ENCODE measurements at places on chromosomes 1 and 21.
A peak's percentile ranks its signal among the peaks of the same experiment; 100 is the strongest.

- DNase-seq: peak; percentile 34
These were observed 88.8 kb upstream of the ETS2 start for GRCh38 chr21:38716942-38717341.

- no peak for DNase-seq
These were observed 40.4 kb downstream of the ATP6V1G3 start for GRCh38 chr1:198500096-198500495.

DNA sequence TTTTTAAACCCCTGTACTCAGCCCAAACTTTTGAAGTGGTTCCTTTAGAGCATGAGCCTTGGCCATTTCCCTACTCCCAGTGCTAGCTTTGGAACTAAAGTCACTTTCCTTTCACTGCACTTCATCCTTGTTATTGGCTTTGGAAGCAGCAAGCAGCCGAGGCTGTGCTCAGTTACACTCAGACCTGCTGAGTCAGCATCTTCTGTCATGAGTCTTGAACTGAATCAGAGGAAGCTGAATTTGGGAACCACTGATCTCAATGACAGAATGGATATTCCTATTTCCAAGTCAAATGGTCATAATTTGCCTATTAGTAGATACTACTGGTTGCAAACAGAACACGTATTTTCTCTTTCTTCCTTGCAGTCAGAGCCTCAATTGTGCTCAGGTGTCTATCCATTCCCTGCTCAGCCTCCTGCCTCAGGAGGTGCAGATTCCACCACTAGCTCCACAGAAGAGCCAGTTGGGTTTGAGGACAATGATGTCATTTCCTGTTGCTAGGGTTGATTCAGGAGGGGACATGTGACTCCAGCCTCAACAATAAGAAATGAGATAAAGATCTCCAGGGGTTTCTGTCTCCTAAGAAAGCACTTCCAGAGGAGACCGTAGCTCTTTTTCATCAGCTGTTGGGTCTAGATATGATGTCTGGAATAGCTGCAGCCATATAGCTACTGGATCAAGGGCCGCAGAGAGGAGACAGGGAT lies 44.9 kb upstream of the NTPCR start:
- DNase-seq: no peak

- no peak for DNase-seq
These were observed 20.0 kb downstream of the CITED4 start for GRCh38 chr1:40842207-40842606.

DNA sequence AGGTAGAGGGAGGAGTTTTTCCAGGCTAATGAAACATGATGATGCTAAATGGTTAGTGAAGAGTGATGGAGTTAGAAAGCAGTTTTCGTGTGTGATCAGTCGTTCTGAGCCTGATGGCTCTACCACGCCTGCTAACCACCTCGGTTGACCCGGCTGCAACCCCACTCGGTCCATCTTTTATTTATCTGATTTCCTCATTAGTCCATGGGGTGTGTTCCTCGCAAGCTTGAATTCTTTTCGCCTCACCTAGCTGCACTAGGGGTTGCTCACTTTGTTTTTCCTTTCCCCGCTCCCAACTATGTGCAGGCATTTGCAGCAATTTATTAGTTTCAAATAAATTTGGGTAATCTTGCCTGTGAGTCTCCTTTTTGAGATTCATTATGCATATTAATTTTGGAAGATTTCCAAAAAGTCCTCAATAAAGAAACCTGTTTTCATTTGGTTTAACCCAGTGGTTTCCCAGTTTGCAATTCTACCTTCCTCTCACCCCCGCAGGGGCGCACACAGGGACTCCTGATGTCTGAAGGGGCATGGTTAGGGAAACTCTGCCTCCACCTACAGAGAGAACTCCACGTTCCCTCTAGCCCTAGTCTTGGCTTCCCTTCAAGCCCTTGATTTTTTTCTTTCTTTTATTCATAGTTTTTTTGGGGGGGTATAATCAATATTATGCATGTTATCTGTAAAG lies 12.6 kb downstream of the B3GALT5 start:
- no peak for DNase-seq

GRCh38 chr1:18941221-18942141 lies 15.0 kb downstream of the IFFO2 start:
- DNase-seq: peak; percentile 65

- no peak for DNase-seq
These were observed 12.6 kb downstream of the CDKN2C start for GRCh38 chr1:50982611-50983010.

DNA sequence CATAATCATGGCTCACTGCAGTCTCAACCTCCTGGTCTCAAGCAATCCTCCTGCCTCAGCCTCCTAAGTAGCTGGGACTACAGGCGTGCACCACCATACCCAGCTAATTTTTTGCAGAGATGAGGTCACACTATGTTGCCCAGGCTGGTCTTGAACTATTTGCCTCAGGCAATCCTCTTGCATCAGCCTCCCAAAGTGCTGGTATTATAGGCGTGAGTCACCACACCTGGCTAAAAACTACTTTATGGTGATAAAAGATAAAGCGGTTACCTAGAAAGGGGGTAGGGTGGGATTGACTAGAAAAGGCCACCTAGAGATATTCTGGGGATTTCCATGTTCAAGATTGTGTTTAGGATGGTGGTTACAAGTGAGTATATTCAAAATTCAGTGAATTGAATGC lies 5.0 kb downstream of the TSTD1 start:
- no peak for DNase-seq

GRCh38 chr1:52008071-52008809 lies 17.7 kb upstream of the RAB3B start:
- DNase-seq: no peak

GRCh38 chr1:78222225-78222959 lies 176.6 kb downstream of the GIPC2 start:
- DNase-seq: peak; percentile 16

DNA sequence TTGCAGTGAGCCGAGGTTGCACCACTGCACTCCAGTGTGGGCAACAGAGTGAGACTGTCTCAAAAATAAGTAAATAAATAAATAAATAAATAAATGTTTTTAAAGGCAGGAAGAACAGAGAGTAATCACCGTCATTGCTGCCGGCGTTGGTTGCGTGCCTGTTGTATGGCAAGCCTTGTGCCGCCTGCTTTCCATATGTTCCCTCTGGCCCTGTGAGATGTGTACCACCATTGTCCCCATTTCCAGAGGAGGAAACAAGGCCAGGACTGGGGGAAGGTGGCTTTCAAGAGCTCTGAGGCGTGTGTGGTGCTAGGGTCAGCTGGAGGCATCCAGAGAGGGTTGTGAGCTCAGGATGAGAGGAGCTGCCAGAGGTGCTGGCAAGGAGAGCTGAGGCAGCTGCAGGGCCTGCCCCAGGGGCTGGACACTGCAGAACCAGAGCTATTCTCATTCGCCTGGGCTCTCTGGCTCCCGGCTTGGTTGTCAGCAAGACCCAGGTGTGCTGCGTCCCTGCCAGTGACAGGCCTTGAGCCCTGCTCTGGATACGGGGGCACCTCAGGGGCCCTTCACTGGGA lies 5.2 kb upstream of the MARCKSL1 start:
- no peak for DNase-seq

GRCh38 chr1:162725301-162725837 lies 65.1 kb upstream of the HSD17B7 start:
- no peak for DNase-seq

GRCh38 chr1:184588701-184589100 lies 166.0 kb downstream of the EDEM3 start:
- DNase-seq: no peak

DNA sequence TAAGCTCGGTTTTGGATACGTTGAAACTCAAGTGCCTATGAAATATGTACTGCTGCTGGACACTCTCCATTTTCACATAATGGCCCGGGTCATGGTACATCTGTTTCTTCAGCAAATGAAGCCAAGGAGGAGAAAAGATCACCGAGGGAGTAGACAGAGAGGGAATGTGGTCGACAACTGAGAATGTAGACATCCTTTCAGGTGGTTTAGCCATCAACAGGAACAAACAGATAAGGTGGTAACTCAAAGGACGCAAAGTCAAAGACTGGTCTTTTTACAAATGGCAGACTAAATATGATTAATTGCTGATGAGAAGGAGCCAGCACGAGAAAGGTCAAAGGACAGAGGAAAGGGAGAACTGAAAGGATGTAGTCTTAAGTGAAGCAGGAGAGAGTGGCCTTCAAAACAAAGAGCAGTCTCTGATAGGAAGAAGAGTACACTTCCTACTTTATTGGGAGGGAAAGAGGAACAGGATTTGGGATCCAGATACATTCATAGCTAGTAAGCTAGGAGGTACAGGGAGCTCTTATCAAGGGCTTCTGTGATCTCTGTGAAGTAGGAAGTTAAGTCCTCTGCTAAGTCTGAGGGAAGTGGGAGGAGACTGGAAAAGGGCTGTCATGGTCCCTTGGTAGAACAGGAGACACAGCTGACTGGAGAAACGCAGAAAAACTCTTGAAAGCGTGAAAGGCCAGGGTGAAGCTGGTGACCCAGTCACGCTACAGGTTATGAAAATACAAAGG lies 28.3 kb downstream of the NUP133 start:
- DNase-seq: no peak

DNA sequence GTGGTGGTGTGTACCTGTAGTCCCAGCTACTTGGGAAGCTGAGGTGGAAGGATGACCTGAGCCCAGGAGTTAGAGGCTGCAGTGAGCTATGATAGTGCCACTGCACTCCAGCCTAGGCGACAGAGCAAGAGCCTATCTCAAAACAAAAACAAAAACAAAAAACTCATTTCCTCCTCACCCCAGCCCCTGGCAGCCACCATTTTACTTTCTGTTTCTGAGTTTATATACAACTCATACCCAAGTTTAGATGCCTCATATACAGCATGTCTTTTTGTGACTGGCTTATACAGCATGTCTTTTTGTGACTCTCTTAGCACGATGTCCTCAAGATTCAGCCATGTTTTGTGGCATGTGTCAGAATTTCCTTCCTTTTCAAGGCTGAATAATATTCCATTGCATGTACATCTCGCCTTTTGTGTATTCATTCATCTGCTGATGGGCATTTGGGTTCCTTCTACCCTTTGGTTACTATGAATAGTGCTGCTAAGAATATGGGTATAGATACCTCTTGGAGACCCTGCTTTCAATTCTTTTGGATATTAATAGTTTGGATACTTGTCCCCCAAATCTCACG lies 14.7 kb downstream of the COA7 start:
- DNase-seq: no peak

- DNase-seq: no peak
These were observed 19.4 kb downstream of the TCP10L start for GRCh38 chr21:32565856-32566465.

GRCh38 chr21:22880573-22880972 lies 1882.4 kb downstream of the NCAM2 start:
- no peak for DNase-seq

DNA sequence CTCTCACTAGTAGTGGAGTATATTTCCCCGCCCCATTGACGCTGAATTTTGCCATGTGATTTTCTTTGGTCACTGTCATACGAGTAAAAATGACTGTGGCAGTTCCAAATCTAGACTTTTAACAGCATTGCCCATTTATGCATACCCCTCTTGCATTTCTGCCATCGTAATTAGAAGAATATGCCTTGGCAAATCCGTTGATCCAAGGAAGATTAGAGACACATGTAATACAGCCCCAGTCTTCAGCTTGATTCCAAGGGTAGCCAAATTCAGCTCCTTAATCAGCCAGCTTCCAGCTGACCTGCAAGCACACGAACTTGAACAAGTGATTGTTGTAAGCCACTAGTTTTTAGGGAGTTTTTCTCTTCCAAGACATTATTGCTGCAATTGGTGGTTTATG lies 290.3 kb upstream of the ADAMTS5 start:
- DNase-seq: no peak

- DNase-seq: peak; percentile 16
These were observed 34.0 kb downstream of the SLC45A1 start for GRCh38 chr1:8351693-8352470.

DNA sequence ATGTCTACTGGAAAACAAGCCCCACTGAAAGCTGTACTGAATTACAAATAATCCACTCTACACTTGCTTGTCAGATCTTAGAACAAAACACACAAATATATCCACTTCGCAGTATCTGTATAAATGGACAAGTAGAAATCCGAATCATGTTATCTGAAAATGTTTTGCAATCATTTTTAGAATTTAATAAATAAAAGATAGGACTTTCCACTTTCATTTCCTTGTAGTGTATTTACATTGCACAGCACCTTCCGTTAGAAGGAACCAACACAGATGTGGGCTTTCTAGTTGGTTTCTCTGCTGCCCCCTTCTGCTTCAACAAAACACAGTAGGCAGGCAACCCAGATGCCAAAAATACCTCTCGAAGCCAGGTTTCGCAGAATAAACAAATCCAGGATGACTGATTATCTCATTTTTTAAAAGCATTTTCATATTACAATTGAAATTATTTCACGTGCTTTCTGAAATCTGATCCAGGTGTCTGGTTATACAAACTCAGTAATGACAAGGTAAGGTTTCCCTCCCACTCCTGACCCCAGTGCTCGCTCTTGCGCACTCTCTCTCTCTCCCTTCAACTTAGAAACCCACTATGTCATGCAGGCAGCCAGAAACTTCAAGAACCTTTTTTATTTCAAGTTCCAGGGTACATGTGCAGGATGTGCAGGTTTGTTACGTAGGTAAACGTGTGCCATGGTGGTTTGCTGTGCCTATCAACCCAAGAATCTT lies 389.9 kb downstream of the SMYD3 start:
- DNase-seq: peak; percentile 43

- DNase-seq: no peak
These were observed 594.4 kb downstream of the MATN1 start for GRCh38 chr1:30129001-30129408.

- no peak for DNase-seq
These were observed 111.8 kb downstream of the OSBPL9 start for GRCh38 chr1:51728611-51729155.

DNA sequence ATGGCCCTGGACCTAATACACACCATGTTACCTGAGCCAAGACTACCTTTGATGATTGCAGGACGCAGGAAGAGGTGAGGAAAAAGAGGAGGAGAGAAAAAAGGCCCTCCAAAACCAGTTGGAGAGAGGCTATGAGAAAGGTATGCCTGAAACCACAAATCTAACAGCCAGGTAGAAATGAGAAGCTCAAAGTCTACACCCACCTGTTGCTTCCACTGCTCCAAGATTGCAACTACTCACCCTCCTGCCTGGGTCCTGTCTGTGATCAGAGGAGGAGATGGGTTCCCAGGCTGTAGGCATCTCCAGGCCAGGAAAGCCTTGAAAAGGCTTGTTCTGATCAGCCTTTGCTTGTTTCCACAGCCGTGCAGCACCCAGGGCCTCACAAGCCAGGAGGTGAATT lies 307.8 kb upstream of the USP24 start:
- no peak for DNase-seq

- DNase-seq: no peak
These were observed 10.5 kb downstream of the TMEM35B start for GRCh38 chr1:34974626-34975025.

GRCh38 chr1:52294580-52294979 lies 71.4 kb downstream of the CC2D1B start:
- no peak for DNase-seq

DNA sequence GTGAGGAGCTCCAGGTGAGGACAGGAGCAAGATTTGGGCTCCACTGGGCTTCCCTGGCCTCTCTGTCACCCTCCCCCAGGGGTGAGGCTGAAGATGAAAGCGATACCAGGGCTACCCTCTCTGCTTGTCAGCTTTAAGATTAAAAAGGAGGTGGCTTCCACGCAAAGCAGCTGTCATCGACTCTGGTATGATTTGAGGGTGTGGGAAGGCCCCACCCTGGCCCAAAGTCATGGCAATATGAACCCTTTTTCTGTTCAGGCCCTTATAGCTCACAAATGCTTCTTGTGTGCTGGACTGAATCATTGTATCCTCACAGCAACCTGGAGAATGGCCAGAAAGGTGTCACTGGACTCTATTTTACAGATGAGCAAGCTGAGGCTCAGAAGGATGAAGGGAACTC lies 41.6 kb downstream of the NUAK2 start:
- DNase-seq: no peak

Measured in fibroblast of skin of abdomen (primary cell).